Ureter (tissue), 1 donor: ENCODE measurements at places on chromosomes 7 and 10.

GRCh38 chr7:153943861-153944260 is 108.3 kb upstream of the DPP6 start:
- no peak for DNase-seq

- DNase-seq, result no peak
These were observed 16.7 kb upstream of the C10orf90 start for GRCh38 chr10:126687121-126687606.

DNA sequence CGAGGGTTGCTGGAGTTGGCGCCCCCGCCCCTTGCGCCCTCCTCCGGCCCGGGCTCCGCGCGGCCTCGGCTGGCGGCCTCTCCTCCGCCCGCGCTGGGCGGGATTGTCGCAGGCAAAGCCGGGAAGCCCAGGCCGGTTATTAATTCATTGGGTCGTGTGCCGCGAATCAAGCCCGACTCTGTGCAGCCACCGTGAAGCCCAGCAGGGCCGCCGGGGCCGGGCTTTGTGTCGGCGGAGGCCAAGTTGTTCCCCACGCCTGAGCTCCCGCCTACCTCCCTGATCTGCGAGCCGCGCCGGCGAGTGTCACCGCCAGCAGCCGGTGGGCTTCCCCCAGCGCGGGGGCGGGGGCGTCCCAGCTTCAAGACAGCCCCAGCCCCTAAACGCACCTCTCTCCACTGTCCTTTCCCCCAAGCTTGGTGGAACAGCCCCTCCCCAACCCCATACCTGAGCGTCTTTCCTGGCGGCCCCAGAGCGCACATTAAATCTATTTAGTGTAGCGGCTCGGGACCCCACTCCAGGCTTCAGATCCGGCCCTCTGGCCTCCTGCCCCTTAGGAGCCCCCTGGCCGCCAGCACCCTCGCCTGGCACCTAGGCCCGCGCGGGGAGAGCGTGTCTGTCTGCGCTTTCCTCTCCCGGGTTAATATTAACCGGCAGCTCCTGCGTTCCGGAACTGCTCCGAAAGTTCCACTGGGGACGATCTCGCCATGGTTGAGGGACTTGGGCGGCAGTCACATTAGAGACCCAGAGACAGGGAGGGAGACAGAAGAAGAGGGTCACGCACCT is 3.5 kb downstream of the SHH start:
- DNase-seq, result no peak

DNA sequence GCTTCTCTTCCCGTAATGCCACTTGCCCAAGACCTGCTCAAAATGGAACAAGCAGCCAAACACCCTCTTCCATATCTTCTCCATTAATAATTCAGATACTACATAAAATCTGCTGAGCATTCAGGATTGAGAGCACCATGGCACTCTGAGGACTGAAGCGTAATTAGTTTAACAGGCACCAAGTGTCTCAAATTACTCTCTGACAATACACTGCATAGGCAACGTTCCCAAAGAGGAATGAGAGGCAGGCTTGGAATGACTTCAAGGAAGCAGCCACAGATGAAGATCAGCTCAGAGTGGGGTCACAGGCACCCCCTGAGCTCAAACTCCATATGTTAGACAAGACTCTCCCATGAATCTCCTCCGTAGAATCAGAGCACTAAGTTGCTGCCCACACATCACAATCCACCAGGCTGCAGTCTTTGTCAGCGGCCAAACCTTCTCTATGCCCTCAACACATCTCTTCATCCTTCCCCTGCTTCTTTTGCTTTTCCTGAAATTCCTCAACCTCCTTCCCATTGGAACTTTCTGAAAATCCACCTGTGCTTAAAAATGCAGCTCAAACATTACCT is 4.7 kb upstream of the ABLIM1 start:
- DNase-seq, result no peak

DNA sequence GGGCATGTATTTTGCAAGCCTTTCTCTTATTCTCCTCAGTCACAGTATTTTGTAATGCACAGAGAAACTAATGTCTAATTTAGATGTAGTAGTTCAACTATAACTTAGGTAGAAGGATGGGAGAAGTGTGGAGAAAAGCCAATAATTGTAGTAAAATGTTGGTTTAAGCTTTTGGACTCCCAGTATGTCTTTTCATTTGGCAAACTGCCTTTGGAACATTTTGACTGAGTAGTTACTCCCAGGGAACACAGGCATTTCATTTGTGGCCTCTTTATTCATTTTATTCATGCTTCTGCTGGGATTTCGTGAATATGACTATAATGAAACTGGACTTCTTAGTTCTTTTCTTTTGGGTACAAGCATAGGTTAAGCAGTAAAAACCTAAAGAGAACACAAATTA is 79.0 kb downstream of the EXOC4 start:
- no peak for DNase-seq

DNA sequence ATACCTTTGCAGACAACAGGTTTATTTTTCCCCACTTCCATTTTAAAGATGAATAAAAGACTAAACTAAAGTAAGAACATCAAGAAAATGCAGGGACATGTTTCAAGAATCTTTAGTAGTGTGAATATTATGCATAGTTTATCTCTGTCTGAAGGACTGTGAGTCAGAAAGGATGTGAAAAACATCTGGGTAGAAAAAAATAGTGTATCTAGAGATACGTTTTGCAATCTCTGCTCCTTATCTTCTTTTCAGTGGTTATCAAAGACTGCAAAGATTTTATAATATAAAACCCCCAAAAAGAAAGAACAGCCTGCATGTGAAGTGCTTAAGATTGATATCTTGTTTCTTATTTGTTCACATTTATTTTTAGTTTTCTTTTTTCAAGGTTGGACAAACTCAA is 101.9 kb upstream of the ARHGAP21 start:
- no peak for DNase-seq

- DNase-seq, result no peak
These were observed 144.1 kb downstream of the GNAI1 start for GRCh38 chr7:80278737-80279136.

GRCh38 chr7:41869997-41870396 is 167.1 kb upstream of the INHBA start:
- DNase-seq, result no peak

- no peak for DNase-seq
These were observed 730.5 kb downstream of the ZWINT start for GRCh38 chr10:55630491-55631056.
